Cerebellar nuclear complex (tissue), 1 donor: ENCODE measurements at places on chromosomes 5 and 9.

DNA sequence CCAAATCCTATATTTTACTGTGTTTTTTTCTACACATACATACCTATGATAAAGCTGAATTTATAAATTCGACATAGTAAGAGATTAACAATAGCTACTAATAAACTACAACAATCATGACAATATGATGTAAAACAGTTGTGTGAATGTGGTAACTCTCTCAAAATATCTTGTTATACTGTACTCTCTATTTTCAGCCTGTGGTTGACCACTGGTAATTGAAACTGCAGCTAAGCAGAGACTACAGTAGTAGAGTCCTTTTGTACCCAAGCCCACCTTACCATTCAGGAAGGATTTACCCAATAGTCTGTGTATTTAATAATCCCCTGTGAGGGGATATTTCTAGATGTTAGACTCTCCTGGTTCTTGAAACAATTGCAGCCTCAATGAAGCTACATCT, 86.7 kb downstream of the FAM114A2 start:
- DNase-seq, result no peak

DNA sequence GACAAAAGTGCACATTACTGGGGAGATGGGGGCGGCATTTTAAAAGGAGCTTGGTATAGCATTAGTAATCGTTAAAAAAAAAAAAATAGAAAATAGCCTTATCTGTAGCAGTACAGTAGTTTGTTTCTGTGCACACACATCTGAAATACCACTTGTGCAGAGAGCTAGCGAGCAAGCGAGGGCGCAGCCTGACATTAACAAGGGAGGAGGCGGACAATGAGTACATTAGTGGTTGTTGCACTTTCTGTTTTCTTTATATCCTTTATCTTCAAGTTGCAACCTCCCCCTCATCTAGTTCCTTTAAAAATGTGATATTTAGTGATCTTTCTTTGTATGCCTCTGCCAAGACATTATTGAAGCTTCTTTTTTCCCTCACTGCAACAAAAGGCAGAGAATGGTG, 880 bp upstream of the PTPDC1 start:
- DNase-seq, result no peak

- DNase-seq, result no peak
Observed at GRCh38 chr5:122756264-122756911, 18.5 kb upstream of the SNX2 start.

- DNase-seq, result no peak
Observed at GRCh38 chr9:89492586-89492985, 5.3 kb downstream of the SEMA4D start.

DNA sequence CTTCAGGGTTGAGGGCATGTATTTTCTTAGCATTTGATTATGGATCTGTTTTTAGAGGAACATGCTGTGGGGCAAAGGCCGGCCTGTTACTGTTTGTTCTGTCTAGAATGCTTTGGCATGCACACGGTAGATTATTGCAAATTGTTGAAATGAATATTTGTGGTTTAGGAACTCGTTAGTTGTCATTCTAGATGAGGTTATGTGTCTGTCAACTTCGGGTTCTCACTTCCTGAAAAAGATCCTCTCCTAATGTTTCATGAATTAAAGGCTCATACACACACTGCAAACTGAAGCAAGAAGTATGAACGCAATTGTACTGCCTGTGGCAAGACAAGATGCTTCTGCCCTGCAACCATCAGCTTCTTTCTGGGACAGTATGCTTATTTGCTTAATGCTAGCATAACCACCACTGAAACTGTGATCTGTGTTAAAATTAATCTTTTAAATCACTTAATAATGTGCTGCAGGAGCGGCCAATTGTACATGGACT, 99.6 kb downstream of the BASP1 start:
- DNase-seq, result no peak

DNA sequence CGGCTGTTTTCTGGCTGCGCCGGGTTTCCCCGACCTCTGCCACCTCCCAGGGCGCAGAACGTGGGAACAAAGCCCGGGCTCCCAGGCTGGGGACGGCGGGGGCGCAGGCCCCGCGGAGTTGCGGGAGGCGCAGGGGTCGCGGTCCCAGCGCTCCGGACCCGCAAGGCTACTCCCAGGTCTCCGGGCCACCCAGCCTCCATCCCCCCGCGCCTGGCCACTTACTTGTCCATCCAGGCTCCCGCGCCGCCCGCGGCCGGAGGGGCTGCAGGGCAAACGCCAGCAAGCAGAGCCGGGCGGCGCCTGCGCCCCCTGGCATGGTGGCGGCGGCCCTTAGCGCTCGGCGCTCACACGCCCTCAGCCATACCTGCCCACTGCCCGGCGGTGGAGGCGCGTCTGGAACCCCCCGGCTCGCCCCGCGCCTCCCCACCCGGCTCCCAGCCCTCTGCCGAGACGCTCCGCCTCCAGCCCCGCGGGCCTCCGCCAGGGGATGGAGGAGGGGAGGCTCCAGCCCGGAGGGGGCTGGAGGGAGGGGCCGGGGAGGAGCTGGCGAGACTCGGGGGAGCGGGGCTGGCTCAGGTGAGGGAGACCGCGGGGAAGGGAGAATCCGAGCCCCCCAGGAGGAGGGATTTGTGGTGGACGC, at the start of gene ADAM19:
ADAM19 (minus strand) TSS at position 395 of the 640 bp plus-strand sequence; CDS start at position 316, 79 bp downstream.
- no peak for DNase-seq
